ENCODE measurements at places on chromosomes 6 and 20.
A peak's percentile ranks its signal among the peaks of the same experiment; 100 is the strongest.

GRCh38 chr6:169216830-169217229 is 36.8 kb downstream of the THBS2 start:
- no peak overlapping the region for H3K27ac ChIP-seq
- DNase-seq, result no peak
- no peaks in the 10 kb centered on the region for H3K36me3 ChIP-seq
- H3K4me1 ChIP-seq, result peaks cover 4% of the 10 kb centered on the region
- no peaks in the 10 kb centered on the region for H3K27me3 ChIP-seq
- no peak overlapping the region for H3K4me3 ChIP-seq

DNA sequence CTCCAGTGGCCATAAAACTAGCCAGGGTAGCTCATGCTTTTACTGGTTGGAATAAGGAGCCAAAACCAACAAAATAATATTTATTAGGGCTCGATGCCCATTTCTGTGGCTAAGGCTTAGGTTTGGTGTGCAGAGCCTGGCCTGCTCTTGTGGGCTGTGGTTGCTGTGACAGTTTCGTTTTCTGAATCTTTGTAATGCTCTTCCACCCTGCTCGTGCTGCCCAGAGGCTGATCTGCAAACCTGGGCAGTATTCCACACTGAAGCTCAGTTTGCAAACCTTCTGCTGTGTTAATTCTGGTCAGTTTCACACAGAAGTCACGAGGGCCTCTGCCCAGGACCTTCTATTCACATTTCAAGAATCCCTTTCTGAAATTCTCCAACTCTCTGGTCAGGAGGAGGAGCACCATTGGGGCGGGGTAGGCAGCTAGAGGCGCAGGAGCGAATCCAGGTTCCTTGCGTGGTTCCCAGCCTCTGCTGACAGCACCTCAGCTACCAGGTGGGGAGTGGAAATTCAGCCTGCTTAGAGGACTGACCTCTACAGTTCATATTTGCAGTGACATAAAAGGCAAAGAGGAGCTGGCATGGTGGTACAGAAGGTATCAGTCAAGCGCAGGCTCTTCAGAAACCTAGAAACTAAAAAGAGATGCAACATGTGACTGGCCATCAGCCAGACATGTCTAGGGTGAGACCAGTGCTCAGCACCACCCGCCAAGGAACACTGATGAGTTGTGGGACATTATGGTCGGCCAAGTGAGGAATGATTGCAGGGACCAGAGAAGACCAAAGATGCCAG is 14.3 kb upstream of the C20orf144 start:
- H3K4me3 ChIP-seq, result no peak overlapping the region
- H3K27ac ChIP-seq, result no peak overlapping the region
- peaks cover 10% of the 10 kb centered on the region for H3K4me1 ChIP-seq
- no peak for DNase-seq
- H3K36me3 ChIP-seq, result peaks cover 4% of the 10 kb centered on the region

DNA sequence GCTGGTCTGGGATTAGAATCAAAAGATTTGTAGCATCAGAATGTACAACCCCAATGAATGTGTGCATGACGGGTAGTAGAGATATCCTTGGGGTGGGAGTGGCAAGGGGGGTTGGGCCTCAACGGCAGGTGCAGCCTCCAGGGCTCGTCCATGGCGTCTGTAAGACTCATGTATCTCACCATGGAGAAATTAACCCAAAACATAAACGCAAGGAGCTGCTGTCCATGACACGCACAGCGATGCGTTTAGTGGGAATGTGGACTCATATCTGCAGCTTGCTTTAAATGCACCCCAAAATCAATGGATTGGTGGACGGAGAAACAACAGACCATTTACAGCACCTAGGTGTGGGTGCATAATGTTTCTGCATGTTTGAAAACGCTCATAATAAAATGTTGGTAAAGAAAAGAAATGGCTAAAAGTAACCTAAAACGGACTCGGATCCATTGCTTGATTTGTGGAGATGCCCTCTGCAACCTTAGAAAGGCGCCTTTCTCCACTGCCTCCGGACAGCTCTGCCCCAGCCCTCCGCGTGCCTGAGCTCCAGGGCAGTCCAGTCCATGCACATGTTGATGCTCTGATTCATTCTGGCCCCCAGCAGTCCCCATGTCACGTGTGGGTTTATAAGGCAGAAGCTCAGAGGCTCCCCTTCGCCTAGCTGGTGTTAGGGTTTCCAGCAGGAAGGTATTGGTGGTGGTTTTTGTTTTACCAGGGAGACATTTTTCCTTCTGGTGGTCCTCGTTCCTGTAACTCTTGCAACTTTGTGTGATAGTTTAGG is 24.5 kb downstream of the PYGB start:
- H3K4me3 ChIP-seq, result no peak overlapping the region
- DNase-seq, result peak; percentile 3
- peaks cover 3% of the 10 kb centered on the region for H3K36me3 ChIP-seq
- no peaks in the 10 kb centered on the region for H3K27me3 ChIP-seq
- no peak overlapping the region for H3K27ac ChIP-seq

- no peak overlapping the region for H3K4me3 ChIP-seq
- no peaks in the 10 kb centered on the region for H3K4me1 ChIP-seq
- no peaks in the 10 kb centered on the region for H3K36me3 ChIP-seq
- no peak for DNase-seq
These were observed 199.8 kb upstream of the DEFB112 start for GRCh38 chr6:50249493-50249892.

- H3K4me1 ChIP-seq, result no peaks in the 10 kb centered on the region
- no peak for DNase-seq
- H3K36me3 ChIP-seq, result no peaks in the 10 kb centered on the region
- no peak overlapping the region for H3K27ac ChIP-seq
- no peak overlapping the region for H3K4me3 ChIP-seq
These were observed 540.5 kb upstream of the JAG1 start for GRCh38 chr20:11214256-11214840.

GRCh38 chr20:57934913-57935312 is 225.1 kb upstream of the PMEPA1 start:
- no peaks in the 10 kb centered on the region for H3K36me3 ChIP-seq
- peaks cover 3% of the 10 kb centered on the region for H3K4me1 ChIP-seq
- no peak overlapping the region for H3K4me3 ChIP-seq
- peaks cover 43% of the 10 kb centered on the region for H3K27me3 ChIP-seq
- H3K27ac ChIP-seq, result peak overlapping the region; percentile 10
- no peak for DNase-seq
